ENCODE measurements at places on chromosomes 3 and 15.

GRCh38 chr3:69081583-69082262 is 1.6 kb upstream of the UBA3 start:
- H3K36me3 ChIP-seq = peaks cover 27% of the 10 kb centered on the region
- H3K4me3 ChIP-seq = peak overlapping the region; percentile 44
- H3K4me1 ChIP-seq = peaks cover 77% of the 10 kb centered on the region
- H3K27ac ChIP-seq = peak overlapping the region; percentile 95
- no peaks in the 10 kb centered on the region for H3K27me3 ChIP-seq
- no peak for DNase-seq

DNA sequence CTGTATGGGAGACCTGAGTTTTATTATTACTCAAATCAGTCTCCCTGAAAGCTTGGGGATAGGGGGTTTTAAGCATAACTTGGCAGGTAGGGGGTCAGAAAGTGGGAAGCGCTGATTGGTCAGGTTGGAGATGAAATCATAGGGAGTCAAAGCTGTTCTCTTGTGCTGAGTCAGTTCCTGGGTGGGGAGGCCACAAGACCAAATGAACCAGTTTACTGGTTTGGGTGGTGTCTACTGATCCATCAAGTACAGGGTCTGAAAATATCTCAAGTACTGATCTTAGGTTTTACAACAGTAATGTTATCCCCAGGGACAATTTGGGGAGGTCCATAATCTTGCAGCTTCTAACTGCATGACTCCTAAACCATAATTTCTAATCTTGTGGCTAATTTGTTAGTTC is 17.8 kb upstream of the IQCF6 start:
- no peaks in the 10 kb centered on the region for H3K4me1 ChIP-seq
- H3K4me3 ChIP-seq = no peak overlapping the region
- no peak overlapping the region for H3K27ac ChIP-seq
- no peak for DNase-seq

- no peak for DNase-seq
- H3K36me3 ChIP-seq = peaks cover 12% of the 10 kb centered on the region
- no peak overlapping the region for H3K4me3 ChIP-seq
- H3K27me3 ChIP-seq = peaks cover 4% of the 10 kb centered on the region
- H3K4me1 ChIP-seq = no peaks in the 10 kb centered on the region
- no peak overlapping the region for H3K27ac ChIP-seq
Measured at GRCh38 chr15:101264911-101265641, 12.2 kb downstream of the SELENOS start.

- peaks cover 20% of the 10 kb centered on the region for H3K27me3 ChIP-seq
- H3K36me3 ChIP-seq = no peaks in the 10 kb centered on the region
- no peak for DNase-seq
- H3K4me3 ChIP-seq = no peak overlapping the region
- H3K27ac ChIP-seq = no peak overlapping the region
Measured at GRCh38 chr3:64438812-64439211, 213.5 kb upstream of the PRICKLE2 start.

DNA sequence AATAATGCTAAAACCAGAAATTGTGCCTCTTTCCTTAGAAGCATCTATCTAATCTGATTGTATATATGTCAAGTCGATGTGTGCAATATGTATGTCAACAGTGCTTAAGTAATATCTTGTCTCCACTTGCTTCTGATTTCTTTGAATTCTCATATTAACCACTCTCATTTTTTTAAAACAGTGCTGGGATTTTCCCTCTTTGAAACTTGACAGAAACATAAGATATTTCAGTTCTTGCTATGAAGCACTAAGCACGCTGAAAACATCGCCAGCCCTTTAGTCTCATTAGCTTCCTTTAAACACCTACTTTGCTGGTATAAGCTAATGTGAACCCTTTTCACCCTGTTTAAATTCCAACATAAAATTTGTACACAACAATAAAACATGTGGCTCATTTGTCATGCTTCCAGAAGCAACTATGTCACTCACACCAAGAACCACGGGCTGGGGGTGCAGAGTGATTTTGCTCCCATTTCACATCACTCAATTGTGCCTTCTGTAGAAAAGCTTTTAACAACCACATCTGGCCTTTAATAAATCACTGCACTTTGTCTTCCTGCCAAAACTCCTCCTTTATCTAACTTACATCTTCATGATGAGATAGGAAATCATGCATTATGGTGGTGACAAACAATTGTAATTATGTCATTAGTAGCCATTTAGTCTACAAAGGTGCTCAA is 185.2 kb downstream of the FOXP1 start:
- peak overlapping the region; percentile 36 for H3K4me3 ChIP-seq
- peak overlapping the region; percentile 89 for H3K27ac ChIP-seq
- peaks cover 89% of the 10 kb centered on the region for H3K4me1 ChIP-seq

DNA sequence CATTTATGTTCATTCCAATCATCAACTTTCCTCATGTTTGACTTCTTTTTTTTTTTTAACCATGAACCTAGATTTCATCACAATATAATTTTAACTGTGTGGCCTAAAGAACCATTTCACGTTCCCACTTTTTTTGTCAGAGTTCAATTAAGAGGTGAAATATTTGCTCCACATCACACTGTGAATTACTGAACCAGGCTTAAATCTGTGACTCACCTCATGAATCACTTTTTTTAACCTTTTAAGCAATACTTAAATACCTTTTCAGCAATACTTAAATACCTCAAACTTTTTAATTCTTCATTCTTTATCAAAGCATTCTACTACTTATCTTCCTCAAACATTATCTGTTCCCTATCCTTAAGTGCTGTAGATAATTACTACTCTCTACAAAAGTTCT is 137.6 kb downstream of the SI start:
- H3K4me3 ChIP-seq = no peak overlapping the region
- H3K27me3 ChIP-seq = no peaks in the 10 kb centered on the region
- H3K36me3 ChIP-seq = no peaks in the 10 kb centered on the region

DNA sequence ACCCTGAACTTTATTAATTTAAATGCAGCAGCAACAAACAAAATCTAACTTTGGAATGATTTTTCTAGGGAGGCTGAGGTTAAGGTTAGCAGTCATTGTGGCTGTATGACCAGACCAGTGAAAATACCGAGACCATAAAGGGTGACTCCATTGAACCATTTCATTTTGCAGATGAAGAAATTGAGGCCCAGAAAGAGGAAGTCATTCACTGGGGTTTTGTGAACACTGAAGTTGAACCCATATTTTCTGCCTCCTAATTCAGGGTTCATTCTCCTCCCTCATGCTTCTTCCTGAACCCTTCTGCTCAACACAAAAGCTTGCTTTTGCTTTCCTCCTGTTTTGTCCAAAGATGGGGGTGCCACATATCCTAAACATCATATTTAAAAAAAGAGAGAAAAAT is 65.8 kb upstream of the PLCL2 start:
- no peak overlapping the region for H3K4me3 ChIP-seq
- H3K4me1 ChIP-seq = peaks cover 17% of the 10 kb centered on the region
- DNase-seq = no peak
- H3K27me3 ChIP-seq = no peaks in the 10 kb centered on the region
- no peak overlapping the region for H3K27ac ChIP-seq
- H3K36me3 ChIP-seq = no peaks in the 10 kb centered on the region

DNA sequence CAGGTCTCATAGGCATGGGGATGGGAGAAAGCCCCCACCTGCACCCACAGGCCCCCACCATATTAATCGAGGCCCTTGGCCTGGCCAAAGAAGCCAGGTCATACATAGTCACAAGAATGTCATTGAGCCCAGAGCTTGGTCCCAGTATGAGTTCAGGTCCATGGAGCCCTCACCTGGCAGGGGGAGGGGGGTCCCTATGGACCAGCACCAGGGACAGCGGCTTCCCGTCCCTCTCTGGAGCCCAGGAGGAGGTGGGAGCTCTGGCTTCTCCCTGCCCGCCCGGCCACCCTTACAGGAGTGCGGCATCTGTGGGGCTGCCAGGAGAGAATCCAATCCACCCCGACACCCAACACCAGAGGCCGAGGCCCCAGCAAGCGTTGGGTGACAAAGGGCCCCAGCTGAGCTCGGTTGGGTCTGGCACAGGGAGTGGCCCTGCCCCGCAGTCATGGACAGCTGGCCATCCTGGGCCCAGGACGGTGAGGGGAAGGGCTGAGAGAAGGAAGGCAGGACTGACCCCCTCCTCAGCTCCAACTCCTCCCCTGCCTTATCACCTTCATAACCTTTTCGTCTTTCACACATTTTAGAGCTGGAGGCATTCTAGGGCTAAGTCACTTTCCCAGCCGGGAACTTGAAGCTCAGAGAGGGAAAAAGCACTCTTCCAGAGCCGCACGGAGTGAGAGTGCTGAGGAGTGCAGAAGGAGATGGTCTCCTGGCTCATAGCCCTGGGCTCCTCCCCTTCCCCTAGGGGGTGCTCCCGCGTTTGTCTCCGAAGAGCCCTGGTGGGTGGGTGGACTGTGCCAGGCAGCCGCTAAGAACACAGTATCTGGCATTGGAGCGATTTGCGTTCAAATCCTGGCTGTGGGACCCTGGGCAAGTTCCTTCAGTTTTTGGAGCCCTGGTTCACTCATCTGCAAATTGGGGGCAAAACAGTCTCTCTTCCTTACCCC is 54.6 kb downstream of the ATP2B2 start:
- no peak overlapping the region for H3K27ac ChIP-seq
- DNase-seq = no peak
- no peak overlapping the region for H3K4me3 ChIP-seq
- H3K4me1 ChIP-seq = no peaks in the 10 kb centered on the region
- peaks cover 10% of the 10 kb centered on the region for H3K27me3 ChIP-seq

DNA sequence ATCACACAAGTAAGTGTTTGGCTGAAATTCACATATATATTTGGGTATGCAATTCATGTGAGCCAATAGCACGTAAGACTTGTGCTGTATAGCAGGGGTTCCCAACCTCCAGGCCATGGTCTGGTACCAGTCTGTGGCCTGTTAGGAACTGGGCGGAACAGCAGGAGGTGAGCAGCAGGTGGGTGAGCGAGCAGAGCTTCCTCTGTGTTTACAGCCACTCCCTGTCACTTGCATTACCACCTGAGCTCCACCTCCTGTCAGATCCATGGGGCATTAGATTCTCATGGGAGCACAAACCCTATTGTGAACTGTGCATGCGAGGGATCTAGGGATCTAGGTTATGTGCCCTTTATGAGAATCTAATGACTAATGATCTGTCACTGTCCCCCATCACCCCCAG is 59.7 kb downstream of the MAP3K13 start:
- H3K27me3 ChIP-seq = peaks cover 5% of the 10 kb centered on the region
- H3K36me3 ChIP-seq = no peaks in the 10 kb centered on the region
- no peak for DNase-seq
- H3K27ac ChIP-seq = no peak overlapping the region

GRCh38 chr3:176032043-176032442 is 1165.2 kb downstream of the TBL1XR1 start:
- H3K4me3 ChIP-seq = no peak overlapping the region
- H3K4me1 ChIP-seq = no peaks in the 10 kb centered on the region
- no peaks in the 10 kb centered on the region for H3K27me3 ChIP-seq
- H3K27ac ChIP-seq = no peak overlapping the region
- no peaks in the 10 kb centered on the region for H3K36me3 ChIP-seq

- H3K4me1 ChIP-seq = peaks cover 43% of the 10 kb centered on the region
- H3K4me3 ChIP-seq = peak overlapping the region; percentile 93
- H3K27me3 ChIP-seq = no peaks in the 10 kb centered on the region
- peak overlapping the region; percentile 91 for H3K27ac ChIP-seq
- H3K36me3 ChIP-seq = peaks cover 28% of the 10 kb centered on the region
- no peak for DNase-seq
Measured at GRCh38 chr15:90264671-90265070, 801 bp upstream of the NGRN start.

DNA sequence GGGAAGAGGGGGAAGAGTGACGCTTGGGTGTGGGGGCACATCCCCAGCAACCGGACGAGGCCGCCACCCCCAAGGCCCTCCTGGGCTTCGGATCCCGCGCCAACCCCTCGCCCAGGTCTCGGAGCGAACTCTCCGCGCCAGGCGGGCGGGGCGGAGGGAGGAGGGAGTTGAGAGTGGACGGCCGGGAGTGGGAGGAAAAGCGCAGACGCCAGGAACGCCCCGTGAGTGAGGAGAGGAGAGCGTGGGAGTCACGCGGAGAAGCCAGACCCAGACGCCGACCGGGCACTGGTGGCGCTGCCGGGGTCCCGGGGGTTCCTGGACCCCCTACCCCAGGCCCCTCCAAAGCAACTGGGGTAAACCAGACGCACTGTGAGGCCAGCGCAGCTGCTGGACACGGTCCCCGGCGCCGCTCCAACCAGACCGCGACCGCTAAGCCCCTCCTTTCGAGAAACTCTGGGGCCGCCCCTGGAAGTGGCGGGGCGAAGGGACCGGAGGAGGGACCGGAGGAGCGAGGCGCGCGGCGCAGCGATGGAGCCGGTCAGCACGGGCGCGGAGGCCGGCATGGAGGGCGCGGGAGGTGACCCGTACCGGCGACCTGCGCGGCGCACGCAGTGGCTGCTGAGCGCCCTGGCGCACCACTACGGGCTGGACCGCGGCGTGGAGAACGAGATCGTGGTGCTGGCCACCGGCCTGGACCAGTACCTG is at the start of gene EFCC1:
TSS of gene EFCC1 (plus strand) at position 204 of the 705 bp plus-strand sequence. CDS start at position 529, 325 bp downstream.
- DNase-seq = no peak
- H3K4me1 ChIP-seq = peaks cover 23% of the 10 kb centered on the region
- peaks cover 54% of the 10 kb centered on the region for H3K27me3 ChIP-seq
- no peak within 1 kb of the TSS for H3K27ac ChIP-seq
- peak within 1 kb of the TSS; percentile 28 for H3K4me3 ChIP-seq
- H3K36me3 ChIP-seq = no peaks in the 10 kb centered on the region

GRCh38 chr3:70120357-70120966 is 120.9 kb downstream of the SAMMSON start:
- H3K36me3 ChIP-seq = no peaks in the 10 kb centered on the region
- no peak overlapping the region for H3K27ac ChIP-seq
- no peaks in the 10 kb centered on the region for H3K4me1 ChIP-seq
- peak; percentile 32 for DNase-seq

- no peak overlapping the region for H3K27ac ChIP-seq
- H3K4me3 ChIP-seq = peak overlapping the region; percentile 50
- DNase-seq = no peak
- H3K4me1 ChIP-seq = peaks cover 4% of the 10 kb centered on the region
- H3K27me3 ChIP-seq = peaks cover 5% of the 10 kb centered on the region
- H3K36me3 ChIP-seq = no peaks in the 10 kb centered on the region
Measured at GRCh38 chr3:50450209-50450921, 53.1 kb downstream of the CACNA2D2 start.

DNA sequence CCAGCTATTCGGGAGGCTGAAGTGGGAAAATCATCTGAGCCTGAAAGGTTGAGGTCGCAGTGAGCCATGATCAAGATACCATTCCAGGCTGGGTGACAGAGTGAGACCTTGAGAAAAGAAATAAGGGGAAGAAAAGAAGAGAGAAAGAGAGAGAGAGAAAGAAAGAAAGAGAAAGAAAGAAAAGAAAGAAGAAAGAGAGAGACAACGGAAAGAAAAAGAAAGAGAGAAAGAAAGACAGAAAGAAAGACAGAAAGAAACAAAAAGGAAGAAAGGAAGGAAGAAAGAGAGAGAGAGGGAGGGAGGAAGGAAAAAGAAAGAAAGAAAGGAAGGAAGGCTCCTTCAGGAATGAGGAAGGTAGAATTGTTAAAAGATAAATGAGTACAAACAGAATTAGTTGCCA is 84.5 kb downstream of the RPL22L1 start:
- H3K36me3 ChIP-seq = no peaks in the 10 kb centered on the region
- no peak overlapping the region for H3K4me3 ChIP-seq
- DNase-seq = no peak
- peaks cover 37% of the 10 kb centered on the region for H3K27me3 ChIP-seq

- H3K4me1 ChIP-seq = peaks cover 6% of the 10 kb centered on the region
- no peak overlapping the region for H3K27ac ChIP-seq
- no peaks in the 10 kb centered on the region for H3K36me3 ChIP-seq
- H3K27me3 ChIP-seq = peaks cover 4% of the 10 kb centered on the region
- H3K4me3 ChIP-seq = no peak overlapping the region
Measured at GRCh38 chr15:57436166-57436565, 59.9 kb downstream of the CGNL1 start.
